ENCODE measurements at places on chromosomes 16 and 17. TPM values are rescaled to one million over a fixed set of nuclear protein-coding genes. Genes with fewer than 3 reads are reported as not detected.

The TMEM88 gene
- 31.2 TPM for total RNA-seq

The KRT15 gene
- total RNA-seq, result not detected

- no peak for DNase-seq
Observed at GRCh38 chr16:50040018-50040417, 15.0 kb downstream of the CNEP1R1 start.

- no peak for DNase-seq
Observed at GRCh38 chr16:27723711-27724481, 174.0 kb downstream of the KATNIP start.

GRCh38 chr16:66441586-66442375 lies 14.7 kb downstream of the BEAN1 start:
- DNase-seq, result no peak

DNA sequence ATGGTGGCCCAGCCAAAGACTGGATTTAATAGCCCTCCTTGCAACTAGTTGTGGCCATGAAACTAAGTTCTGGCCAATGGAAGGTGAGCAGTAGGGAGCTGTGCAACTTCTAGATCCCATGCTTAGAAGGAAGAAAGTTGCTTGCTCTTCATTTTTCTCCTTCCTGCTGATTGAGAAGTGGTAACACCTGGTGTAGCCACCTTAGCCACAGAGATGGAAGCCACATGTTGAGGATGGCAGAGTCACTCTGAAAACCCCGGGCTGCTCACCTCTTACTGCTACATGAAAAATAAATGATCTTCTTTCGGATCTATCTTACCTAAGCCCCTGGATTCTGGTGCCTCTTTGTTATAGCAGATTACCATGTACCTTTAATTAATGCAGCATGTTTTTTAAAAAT lies 10.3 kb upstream of the ATP5MC1 start:
- DNase-seq, result no peak
